NCI-H748 treated with DMSO at 0.1 percent for 48 hours (cell line): ENCODE measurements at places on chromosomes 7 and 10.

- DNase-seq: no peak
These were observed 262.1 kb downstream of the CREB5 start for GRCh38 chr7:28674359-28674782.

GRCh38 chr10:59465088-59465487 is 102.7 kb upstream of the FAM13C start:
- DNase-seq: no peak

- DNase-seq: no peak
These were observed 171.5 kb upstream of the NAMPT start for GRCh38 chr7:106456329-106456728.

DNA sequence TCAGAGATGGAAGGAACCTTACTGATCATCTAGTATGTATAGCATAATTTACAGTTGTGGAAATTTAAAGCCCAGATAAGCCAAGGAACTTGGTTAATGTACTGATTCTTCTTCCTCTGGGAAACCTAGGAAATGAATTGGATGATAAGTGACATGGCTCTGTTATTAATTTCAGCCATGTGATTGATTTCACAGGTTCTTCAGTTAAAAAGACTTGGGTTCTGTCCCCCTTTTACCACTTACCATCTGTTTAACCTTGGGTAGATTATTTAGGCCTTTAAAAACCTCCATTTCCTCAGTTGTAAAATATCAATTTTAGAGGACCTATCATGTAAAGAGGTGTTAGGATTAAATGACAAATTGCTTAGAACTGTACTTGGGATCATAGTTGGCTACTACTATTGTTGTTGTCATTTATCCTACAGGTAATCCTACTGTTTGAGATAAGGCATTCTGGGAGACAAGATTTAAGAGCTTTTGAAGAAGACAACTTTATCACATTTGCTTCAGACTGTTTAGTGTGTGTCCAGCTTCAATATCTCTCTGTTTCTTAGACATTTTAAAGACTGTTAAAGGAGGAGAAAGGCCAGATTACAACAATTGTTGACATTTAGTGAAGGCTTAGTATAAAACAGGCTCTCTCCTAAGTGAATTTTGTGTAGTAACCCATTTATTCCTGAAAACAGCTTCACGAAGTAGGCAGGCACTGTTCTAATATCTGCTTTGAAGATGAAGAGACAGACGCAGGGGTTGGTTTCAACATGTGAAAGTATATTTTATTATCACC is 997.1 kb upstream of the C7orf33 start:
- no peak for DNase-seq

GRCh38 chr10:18268005-18268404 is 127.8 kb downstream of the CACNB2 start:
- no peak for DNase-seq

GRCh38 chr10:48364659-48365405 is 58.4 kb downstream of the MAPK8 start:
- DNase-seq: peak; percentile 76

DNA sequence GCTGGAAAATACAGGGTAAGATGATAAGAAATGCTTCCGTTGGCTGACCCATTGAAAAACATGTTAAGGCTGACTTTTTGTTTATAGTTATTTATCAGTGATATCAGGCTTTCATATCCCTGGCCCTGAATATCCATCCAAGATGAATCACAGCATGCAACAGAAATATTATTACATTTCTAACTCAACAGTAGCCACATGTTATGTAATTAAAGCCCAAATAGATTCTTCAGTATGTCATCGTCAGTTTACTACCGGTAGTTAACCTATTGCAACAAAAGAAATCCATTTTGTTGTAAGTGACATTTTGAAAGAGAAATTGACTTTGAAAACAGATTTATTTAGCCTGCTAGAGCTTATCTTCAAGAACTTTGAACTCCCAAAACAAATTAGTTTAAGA is 354.1 kb upstream of the CELF2 start:
- no peak for DNase-seq

DNA sequence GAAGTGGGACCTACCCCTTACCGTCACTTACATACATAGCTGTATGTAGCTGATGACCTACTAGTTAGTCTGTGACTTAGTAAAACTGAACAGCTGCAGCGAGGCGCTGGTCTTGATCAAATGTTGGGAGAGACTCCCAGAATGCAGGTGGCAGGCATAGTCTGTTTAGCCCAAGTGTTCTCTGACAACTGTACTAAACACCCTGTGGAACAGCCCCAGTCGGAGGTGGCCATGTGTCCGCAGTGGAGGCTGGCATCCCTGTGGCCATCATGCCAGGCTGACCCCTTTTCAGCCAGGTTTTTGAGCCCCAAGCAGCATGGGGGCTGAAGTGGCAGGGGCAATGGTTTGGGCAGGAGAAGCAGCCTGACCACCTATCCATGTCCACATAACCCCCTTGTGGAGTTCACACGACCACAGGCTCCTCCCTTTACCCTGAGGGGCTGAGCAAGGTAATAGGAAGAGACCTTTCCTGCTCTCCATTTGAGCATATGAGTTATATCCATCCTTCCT is 7.2 kb downstream of the ADCY1 start:
- DNase-seq: no peak

DNA sequence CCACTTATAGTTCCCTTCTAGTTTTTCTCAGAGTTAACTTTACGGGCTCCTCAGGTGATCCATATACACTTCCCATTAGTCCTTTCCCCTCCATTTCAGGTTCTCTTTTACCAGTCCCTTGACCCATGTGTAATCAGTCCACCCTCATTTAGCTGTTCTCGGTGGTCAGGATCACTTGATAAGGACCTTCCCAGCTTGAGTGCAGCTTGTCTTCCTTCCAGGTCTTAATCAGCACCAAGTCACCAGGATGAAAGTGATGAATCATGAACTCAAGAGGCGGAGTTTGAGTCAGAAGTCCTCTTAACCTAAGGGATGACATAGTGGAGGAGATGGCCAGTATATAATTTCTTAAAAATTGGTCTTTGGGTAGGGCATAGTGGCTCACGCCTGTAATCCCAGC is 63.1 kb upstream of the CNTNAP2 start:
- no peak for DNase-seq

DNA sequence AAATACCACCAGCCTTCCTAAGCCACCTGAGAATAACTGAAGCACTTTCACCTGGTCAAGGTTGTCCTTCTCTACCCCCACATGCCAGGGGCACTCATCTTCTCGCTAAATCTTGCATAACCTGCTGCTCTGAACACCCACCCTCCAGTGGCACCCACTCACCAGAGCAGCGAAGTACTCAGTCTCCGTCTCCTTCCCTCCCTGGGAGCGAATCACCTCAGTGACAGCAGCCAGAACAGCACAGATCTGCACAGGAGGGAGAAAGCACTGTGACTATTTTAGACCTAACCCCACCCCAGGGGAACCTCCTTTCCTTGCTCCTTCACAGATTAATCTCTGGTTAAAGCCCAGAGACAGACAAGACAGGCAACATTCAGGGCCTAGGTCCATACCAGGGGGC is 5.1 kb downstream of the RRP12 start:
- DNase-seq: no peak

DNA sequence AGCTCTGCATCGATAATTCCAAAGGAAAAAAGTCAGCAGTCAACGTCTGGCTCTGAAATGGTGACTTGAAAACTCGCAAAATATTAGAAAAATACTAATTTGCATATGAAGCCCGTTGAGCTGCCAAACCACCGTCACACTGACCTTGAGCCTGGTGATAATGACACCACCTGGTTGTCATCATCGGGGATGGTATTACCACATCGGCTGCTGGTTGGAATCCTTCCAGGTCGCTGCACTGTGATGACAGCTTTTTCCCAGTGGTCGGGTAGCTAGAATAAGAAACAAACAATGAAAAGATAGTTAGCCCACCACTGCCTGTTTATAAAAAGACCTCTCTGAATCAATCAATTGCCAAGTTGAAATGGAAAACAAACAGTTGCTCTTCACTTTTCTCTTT is 41.6 kb downstream of the LAMB1 start:
- DNase-seq: no peak

DNA sequence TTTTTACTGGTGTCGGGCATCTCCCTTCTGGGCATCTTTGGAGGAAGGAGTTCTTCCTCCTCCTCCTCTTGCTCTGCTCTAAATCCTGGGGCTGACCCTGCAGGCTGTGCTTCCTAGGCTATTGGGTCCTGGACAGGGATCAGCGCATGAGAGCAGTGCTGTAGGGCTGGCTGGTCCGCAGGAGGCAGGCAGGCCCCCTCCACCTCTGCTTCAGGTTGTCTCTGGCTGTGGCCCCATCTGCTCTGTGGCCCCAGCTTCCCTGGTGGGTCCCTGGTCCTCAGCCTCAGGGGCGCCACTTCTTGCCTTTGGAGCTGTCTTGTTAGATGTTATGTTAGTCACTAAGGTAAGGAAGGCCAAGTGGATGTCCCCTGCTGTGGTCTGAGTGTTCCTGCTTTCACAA is 237.3 kb upstream of the PITRM1 start:
- DNase-seq: no peak

DNA sequence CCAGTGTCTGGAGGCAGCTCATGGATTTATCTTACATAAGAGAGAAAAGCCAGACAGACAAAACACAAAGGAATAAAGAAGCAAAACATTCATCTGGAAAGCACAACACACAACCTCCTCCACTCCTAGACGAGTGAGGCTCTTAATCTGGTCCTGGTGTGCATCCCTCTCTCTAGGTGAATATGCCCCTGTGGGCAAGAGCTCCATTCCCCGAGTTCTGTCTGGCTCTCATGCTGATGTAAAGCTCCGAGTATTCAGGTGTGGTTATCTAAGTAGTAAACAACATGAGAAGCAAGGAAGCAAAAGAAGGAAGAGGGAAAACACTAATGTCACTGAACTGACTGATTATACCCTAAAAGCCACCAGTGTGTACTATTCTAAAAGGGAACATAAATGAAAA is 47.9 kb upstream of the FEZF1 start:
- no peak for DNase-seq

DNA sequence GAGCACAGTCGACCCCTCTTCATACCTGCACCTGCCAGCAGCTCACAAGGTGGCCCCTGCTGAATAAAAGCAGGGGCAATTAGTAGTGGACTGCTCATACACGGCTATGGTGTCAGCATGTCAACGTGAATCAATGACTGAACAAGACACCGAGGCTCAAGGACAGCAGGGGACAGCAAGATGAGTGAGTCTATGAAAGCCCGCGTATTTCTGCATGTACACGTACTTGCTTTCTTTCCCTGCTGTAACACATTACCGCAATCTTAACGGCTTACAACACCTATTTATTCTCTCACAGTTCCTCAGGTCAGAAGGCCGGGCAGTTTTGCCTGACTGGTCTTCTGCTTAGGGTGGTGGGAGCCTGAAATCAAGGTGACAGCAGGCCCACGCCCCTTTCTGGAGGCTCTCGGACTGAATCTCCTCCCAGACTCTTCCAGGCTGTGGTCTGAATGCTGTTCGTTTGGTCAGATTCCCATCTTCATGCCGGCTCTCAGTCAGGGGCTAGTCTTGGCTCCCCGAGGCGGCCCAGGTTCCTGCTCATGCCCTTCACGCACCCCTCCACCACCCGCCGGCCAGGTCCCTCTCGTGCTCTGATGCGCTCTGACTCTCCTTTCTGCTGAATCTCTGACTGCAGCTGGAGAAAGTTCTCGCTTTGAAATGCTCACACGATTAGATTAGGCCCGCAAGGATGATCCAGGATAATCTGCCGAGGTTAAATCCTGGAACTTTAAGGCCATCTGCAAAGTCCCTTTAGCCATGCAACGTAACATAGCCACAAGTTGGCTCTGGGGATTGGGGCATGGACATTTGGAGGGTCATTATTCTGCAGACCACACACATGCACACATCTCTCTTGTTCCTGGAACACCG is 7.8 kb upstream of the PPP2R2D start:
- DNase-seq: no peak

DNA sequence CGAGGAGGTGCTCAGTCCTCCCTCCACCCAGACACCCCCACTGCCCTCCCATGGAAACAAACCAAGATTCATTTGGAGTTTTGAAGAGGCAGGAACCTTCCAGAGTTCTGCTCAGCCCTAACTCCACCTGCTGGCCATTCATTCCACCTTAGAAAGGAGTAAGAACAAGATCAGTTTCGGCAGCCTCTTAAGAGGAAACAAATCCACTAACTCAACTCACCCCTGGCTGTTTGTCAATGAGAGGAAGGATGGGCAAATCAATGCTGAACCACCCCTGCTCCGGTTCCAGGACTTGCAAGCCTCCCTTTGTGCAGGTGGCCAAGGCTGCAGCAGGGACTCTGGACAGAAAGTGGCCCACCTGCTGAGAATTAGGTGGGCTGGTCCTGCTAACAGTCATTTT is 26.2 kb downstream of the CCDC3 start:
- no peak for DNase-seq

DNA sequence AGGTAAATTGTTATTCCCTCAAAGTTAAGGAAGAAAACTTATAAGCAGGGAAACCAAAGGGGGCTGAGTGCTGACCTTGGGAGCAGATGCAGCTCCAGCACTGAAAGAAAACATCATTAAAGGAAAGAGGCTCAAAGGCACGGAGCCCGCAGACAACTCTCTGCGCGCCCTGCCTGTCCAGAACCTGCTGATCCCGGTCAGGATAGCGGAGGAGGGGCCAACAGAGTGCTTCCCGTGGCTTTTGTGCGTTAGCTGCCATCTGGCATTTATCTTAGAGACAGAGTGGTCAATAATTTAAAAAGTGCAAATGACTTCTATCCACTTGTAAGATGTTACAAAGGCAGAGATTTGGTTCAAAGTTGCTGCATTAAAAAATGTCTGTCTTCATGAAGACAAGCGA is 162.1 kb downstream of the FANK1 start:
- no peak for DNase-seq

- no peak for DNase-seq
These were observed at the start of gene HPSE2 for GRCh38 chr10:99235658-99236626. HPSE2 (minus strand) TSS chr10:99235852.

DNA sequence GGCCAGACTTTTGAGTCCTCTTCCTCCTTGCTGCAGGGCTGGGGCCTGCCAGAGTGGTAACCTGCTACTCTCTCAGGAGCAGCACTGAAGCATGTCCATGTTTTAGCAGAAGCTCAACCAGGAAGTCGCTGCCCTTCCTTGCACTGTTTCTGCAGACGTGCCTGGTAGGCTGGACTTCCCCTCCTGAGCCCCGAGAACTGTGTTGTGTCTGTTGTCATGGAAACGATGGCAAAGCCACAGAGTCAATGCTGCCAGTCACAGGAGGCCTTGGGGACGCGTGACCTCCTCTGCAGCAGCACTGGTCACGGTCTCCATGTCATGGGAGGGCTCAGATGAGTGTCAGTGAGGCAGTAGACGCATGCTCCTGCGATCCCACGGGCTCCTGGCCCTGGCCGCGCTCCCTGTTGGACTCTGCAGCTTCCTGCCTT is 145.5 kb downstream of the FANK1 start:
- DNase-seq: no peak

- DNase-seq: no peak
These were observed 7.6 kb upstream of the TMEM248 start for GRCh38 chr7:66913118-66914037.

- DNase-seq: no peak
These were observed 22.2 kb downstream of the ARHGAP21 start for GRCh38 chr10:24701447-24701846.

DNA sequence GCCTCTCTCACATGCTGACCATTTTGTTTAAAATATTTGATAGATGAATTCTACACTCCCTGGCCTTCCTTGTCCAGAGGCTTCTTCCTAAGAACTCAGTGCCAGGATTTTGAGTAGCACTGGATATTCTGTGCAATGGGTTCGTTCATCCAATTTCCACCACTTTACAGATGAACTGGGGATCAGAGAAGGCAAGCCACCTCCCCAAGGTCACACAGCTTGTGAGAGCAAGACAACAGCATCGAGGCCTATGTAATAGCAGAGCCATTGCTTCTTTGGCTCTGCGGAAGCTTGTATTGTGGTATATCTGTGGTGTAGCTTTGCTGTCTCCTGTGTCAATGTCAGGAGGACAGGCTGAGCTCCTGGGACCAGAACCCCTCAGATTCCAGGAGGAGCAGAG is 140.9 kb downstream of the PLPP4 start:
- DNase-seq: no peak
